ENCODE measurements at places on chromosomes 4 and X.
A peak's percentile ranks its signal among the peaks of the same experiment; 100 is the strongest.

GRCh38 chrX:134865682-134866255 is 125.0 kb upstream of the SMIM10 start:
- no peak for DNase-seq

DNA sequence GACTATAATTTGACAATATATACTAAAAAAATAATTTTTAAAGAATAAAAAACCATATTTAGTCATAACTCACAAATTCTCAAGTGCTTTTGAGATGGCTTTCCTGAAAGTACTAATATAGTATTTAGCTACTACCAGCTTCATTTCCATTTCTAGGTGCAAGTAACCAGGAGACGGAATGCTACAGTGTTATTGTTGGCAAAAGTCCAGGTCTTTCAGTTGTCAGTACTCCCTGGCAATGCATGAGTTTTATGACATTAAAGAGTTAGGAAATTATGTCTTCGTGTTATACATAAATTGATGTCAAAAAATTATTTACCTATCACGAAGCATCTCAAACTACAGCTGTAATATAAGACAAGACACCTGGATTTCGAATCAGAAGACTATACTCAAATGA is 45.0 kb downstream of the TMEM47 start:
- no peak for DNase-seq

GRCh38 chr4:109969087-109969486 is 56.4 kb downstream of the EGF start:
- DNase-seq, result peak; percentile 9

- DNase-seq, result no peak
Measured at GRCh38 chr4:28723371-28723770, 1862.7 kb downstream of the STIM2 start.

- no peak for DNase-seq
Measured at GRCh38 chr4:176052744-176053143, 12.9 kb upstream of the WDR17 start.

- DNase-seq, result no peak
Measured at GRCh38 chrX:16725072-16725471, 5.7 kb downstream of the SYAP1 start.

DNA sequence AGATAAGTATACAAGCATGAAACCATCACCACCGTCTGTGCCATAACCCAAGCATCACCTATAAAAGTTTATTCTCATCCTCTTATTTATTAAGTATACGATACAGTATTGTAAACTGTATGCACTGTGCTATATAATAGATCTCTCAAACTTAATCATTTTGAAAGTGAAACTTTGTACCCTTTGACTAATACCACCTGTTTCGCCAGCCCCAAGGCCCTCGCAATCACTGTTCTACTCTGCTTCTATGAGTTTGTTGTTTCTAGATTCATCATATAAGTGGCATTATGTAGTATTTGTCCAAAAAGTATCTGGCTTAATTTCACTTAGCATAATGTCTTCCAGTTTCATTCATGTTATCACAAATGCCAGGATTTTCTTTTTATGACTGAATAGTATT is 72.1 kb upstream of the DOCK11 start:
- DNase-seq, result no peak

DNA sequence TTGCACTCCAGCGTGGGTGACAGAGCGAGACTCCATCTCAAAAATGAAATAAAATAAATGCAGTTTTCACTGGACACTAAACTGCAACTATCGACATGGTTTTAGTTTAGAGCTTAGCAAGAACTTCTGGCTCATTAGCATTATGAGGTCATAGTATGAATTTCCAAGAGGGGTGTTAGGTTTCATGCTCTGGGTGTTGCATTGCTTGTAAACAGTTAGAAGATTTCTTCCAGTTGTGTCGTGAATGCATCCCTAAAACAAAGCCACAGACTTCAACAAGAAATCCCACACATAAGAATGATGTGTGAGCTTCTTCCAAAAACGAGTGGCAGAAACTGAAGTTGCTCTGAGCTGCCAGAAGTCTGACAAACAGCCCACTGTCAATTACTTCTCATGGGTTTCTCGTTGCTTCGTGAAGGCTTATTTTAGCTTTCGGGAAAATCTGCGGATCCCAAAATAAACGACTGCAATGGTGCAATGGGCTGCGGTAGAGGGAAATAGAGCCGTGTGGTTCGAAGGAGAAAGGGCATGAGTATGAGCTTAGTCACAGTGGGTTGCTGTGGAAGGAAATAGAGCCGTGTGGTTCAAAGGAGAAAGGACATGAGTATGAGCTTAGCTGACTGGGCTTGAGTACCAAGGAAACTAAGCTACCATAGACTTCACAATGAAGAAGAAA is 354.9 kb downstream of the DHRSX start:
- DNase-seq, result no peak

DNA sequence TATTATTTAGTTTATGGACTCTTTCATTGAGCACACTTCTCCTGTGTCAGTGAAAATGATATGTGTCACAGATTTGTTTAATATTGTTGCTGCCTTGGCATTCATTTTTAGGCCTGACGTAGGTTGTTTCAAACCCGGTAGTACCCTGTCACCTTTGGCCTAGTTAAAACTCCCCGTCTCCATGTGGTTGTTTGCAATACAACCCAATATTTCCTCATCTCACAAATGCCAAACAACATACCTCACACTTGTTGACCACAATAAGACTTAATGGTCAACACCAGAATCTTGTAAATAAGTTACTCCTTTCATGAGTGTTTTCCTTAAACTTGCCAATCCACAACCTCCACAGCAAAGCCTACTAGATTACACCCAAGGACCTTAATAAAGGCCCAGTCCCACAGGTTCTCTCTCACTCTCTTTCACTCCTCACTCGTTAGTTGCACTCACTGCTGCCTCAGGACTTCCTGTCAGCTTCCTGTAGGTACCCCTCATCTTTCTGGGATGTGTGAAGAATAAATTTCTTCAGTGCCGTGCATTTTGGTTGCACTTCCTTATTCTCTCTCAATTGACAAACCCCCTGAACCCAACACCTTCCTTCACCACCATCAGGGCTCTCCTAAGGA is 31.3 kb downstream of the IL13RA2 start:
- DNase-seq, result peak; percentile 11

DNA sequence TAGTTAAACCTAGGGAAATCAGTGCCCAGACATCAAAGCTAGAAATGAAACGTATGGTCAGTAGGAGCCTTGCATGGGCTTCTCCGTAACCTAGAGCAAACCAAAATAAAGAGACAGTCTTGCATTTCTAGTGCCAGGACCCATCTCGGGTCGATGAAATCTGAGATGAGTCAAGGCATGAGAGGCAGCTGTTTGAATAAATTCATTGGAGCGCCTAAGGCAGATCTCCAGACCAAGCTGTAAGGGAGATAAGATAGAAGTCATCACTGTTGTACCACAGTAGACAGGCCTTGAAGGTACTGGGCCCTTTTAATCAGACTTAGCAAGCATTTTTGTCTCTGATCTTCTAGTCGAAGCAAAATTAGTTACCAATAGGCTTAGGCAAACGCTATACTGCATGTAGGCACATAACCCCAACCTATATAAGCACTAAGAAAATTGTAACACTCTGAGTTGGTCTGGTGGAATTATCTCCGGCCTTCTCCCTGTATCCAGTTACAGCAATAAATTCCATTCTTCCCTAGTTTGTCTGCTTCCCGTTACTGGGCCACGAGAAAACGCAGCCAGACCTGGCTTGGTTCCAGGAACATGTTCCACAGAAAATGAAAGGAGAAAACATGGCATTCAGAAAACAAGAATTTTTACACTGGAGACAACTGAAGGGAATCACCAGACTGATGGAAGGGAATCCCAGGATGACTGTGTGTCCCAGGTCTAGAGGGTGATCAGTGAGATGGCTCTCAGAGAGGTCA is 21.1 kb upstream of the PAPSS1 start:
- DNase-seq, result peak; percentile 63

DNA sequence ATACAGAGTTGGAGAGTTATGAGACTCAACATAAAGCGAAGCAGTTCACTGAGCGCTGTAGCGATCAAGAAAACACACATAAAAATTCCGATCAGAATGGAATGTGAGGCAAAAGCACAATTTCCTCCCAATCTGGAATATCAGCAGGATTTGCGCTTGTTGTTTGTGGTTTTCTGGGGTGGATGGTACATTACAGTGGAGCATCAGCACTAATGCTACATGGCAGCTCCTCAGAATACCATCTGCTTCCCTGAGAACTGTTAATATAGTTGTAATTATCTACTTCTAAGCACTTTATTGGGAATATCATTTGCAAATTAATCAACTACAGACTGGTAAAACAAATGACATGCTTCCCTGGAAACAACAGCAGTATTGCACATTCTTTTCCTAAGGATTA is 324.1 kb upstream of the PPARGC1A start:
- DNase-seq, result no peak

DNA sequence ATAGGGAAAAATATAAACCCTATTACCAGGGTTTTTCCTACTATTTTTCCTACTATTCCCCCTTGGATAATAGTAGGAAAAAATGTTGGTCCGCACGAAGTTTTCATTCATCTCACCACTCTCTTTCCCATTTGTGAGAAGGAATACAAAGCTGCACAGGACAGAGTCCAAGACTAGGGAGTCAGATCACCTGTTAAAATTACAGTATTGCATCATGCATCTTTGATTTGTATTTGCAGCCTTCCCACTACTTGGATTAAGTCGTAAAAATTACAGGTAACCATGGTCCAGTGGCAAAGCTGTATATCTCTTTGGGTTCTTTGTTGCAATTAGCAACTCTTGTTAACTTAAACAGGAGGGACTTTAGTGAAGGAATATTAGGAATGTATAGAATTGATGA is 121.5 kb downstream of the FNIP2 start:
- DNase-seq, result no peak

GRCh38 chr4:159075531-159075932 is 27.3 kb upstream of the RAPGEF2 start:
- DNase-seq, result peak; percentile 69

All from fibroblast of mammary gland (primary cell).